ENCODE measurements at places on chromosomes 16 and 17.
A peak's percentile ranks its signal among the peaks of the same experiment; 100 is the strongest.

- DNase-seq, result no peak
These were observed 87.4 kb downstream of the KCNJ2 start for GRCh38 chr17:70256751-70257150.

DNA sequence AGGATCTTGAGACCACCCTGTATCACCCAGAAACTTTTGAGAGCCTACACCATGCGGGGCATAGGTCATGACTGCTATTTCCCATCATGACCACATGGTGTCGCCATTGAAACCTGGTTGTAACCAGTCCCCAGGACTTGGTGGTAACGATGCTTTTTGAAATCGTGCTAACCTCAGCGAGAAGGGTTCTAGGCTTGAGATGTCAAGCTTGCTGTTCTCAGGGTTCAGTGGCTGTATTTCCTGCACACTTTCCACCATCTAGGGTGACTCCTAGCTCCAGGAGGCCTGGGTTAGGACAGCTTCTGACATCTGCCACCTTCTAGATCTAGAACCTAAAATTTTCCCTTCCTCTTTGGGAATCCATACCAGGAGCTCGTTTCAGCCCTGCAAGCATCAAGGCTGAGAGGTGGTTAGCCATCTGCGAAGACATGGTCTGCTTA lies 13.0 kb upstream of the SPNS3 start:
- DNase-seq, result peak; percentile 37

DNA sequence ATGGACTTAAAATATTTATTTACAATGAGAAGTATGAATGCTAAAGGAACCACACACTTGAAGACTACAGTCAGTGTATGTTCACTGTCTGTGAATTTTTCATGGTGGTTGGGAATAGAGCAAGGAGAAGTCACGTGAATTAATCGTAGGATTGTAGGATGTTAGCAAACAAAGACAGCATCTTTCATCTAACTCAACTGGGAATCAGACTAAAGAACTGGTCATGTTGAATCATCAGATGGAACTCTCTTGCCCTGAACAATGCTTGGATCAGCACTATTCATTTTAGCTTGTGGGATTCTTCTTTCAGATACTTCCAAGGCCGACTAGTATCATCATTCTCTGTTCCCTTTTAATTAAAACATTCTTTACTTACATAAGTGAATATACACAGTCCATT lies 18.1 kb downstream of the KCNJ2 start:
- no peak for DNase-seq

DNA sequence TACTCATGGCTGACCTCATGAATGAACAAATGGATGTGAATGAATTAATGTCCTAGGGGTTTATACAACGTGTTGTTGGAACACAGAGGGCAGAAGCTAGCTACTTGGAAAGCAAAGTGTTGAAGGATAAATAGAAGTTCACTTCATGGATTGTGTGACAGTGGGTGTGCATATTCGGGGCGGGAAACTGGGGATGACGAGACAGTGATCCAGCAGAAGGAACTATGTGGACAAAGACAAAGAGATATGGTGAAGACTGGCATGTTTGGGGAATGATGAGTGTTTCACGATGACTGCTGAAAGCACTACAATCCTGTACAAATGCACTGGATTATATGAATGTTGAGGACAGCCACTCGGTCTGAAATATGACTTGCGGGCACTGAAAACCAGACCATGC lies 250.5 kb upstream of the C16orf82 start:
- no peak for DNase-seq

- DNase-seq, result peak; percentile 18
These were observed at the start of gene MT1F for GRCh38 chr16:56657555-56658326. TSS of gene MT1F (plus strand) at chr16:56657959. CDS start at chr16:56658059, 100 bp downstream.

DNA sequence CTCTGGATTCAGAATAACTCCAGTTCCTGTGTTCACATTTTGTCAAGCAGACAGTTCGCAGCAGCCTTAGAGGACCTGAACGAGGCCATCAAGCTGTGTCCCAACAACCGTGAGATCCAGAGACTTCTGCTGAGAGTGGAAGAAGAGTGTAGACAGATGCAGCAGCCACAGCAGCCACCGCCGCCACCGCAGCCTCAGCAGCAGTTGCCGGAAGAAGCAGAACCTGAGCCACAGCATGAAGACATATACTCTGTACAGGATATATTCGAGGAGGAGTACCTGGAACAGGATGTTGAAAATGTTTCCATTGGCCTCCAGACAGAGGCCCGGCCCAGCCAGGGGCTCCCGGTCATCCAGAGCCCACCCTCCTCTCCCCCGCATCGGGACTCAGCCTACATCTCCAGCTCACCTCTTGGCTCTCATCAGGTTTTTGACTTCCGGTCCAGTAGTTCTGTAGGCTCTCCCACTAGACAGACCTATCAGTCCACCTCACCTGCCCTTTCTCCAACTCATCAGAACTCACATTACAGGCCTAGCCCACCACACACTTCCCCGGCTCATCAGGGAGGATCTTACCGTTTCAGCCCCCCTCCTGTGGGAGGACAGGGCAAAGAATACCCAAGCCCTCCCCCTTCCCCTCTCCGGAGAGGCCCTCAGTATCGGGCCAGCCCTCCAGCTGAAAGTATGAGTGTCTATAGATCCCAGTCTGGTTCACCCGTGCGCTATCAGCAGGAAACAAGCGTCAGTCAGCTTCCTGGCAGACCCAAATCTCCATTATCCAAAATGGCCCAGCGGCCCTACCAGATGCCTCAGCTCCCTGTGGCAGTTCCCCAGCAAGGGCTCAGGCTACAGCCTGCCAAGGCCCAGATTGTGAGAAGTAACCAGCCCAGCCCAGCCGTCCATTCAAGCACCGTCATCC lies 25.9 kb downstream of the CYB561 start:
- DNase-seq, result no peak

DNA sequence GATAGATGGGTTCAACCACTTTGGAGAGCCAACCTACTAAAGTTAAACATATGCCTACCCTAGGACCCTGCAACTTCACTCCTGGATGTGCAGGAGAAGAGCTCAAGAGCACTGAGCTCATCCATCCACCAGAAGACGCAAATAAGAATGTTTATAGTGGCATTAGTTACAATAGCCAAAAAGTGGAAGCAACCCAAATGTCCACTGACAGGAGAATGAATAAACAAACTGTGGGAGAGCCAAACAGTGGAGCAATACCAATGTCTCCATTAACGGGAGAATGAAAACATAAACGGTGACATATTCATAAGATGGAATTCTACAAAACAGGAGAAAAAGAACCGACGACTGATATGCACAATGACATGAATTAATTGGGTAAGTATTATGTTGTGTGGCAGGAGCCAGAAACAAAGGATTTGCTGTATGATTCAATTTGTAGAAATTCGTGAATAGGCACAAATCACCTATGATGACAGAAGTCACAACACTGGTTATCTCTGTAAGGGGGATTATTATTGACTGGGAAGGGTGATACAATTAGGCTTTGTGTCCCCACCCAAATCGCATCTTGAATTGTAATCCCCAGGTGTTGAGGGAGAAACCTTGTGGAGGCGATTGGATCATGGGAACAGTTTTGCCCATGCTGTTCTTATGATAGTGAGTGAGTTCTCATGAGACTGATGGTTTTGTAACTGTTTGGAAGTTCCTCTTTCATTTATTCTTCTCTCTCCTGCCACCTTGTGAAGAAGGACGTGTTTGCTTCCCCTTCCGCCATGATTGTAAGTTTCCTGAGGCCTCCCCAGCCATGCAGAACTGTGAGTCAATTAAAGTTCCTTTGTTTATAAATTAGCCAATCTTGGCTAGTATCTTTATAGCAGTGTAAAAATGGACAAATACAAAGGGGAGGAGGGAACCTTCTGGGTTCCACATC lies 57.9 kb upstream of the PLCG2 start:
- no peak for DNase-seq

GRCh38 chr17:31582151-31582907 lies 190.9 kb downstream of the RAB11FIP4 start:
- DNase-seq, result no peak

GRCh38 chr17:61328351-61328750 lies 71.3 kb upstream of the TBX2 start:
- DNase-seq, result no peak

DNA sequence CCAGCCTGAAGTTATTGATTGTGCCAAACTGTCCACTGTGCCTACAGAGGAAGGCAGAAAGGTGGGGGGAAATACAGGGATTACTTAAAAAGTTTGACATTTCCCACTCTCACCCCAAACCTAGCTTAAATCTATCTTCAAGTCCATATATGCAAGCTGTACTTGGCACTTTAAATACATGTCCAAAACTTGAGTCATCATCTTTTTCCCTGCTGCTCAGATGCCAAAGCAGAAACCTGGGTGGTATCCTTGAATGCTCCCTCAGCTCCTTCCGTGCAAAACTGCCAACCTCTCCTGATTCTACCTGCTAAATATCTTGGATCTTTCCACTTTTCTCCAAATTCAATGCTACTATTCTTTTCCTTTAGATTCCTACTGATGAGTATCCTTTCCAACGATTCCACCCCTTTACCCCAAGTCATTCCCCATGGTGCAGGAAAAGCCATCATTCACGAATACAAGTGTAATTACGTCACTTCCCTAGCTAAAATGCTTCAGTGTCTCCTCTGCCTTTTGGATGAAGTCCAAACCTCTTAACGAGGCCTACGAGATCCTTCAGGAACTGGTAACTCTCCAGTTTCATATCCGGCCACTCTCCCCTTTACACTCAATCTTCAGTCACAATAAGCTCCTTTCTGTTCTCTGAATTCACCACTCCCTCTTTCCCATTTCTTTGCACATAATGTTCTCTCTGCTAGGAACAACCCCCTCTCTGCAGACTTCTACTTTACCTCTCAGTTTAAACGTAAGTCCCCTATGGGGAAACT lies 9.3 kb downstream of the BECN1 start:
- no peak for DNase-seq

DNA sequence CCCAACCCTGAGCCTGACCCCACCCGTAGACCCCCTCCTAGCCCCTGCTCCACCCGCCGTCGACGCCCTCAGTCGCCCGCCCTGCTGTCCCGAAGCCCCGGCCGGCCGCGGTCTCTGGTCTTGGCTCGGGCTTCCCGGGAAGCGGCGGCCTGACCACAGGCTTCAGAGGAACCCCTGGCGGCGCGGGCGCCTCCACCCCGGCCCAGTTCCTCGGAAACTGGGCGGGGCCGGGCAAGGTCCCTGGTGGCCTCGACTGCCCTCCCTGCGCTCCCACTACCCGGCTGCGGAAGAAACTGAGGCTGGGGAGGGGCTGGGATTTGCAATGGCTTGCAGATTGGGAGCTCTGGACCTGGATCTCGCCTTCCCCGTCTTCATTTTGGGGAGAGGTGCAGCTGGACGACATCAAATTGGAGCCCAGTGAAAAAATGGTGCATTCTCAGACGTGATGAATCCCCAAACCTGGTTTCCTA lies 692 bp upstream of the SOCS1 start:
- DNase-seq, result no peak

GRCh38 chr16:21684199-21684598 lies 20.4 kb downstream of the OTOA start:
- DNase-seq, result no peak

DNA sequence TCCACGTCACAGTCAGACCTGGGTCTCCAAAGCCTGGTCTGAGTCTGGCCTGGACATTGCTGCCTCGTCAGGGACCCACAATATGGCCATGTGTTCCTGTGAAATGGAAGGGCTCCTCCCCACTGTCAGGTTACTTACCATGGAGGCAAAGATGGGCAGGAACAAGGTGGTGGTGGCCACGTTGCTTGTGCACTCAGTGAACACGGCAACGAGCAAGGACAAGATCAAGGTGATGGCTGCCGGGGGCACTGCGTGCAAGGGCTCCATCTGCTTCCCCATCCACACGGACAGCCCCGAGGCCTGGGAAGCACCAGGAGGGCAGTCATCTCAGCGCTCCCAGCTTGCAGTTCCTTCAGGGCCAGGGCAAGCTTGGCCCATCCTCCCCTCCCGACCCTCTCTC lies 22.5 kb downstream of the SLC13A5 start:
- DNase-seq, result no peak

- no peak for DNase-seq
These were observed 49.9 kb upstream of the ELAC2 start for GRCh38 chr17:13067629-13068303.

- DNase-seq, result no peak
These were observed 36.2 kb downstream of the SMG6 start for GRCh38 chr17:2267354-2267753.

DNA sequence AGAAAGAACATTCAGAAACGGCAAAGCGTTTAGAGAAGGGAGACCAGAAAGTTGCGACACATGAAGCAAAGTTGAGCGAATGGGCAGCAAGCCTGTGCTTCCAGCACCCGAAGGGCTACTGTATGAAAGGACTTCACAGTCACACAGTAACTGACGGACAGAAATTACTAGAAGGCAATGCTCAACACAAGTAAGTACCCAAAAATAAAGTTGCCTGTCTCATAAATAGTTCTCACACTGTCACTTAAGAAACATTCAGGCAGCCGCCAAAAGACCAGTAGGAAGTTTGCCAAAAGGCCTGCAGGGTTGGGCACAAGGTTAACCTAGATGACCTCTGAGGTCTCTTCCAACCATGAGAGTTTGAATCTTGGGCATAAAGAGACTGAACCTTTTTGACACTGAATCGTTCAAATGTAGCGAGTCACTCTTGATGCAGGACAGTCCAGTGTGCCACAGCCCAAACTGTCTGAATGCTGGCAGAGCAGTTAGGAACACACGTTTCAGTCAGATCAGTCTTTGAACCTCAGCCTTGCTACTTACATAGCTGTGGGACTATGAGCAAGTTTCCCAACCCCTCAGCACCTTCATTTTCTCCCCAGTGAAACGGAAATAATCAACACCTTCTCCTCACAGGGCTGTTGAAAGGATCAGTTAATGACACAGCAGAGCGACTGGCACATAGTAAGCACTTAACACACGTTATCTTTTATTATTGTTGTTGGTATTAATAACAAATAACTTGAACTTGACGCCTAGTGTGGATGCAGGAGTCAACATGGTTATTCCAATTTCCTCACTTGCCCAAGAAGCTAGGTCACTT lies 10.4 kb downstream of the NCBP3 start:
- no peak for DNase-seq
